ENCODE measurements at places on chromosomes 11 and 22.
A peak's percentile ranks its signal among the peaks of the same experiment; 100 is the strongest.

DNA sequence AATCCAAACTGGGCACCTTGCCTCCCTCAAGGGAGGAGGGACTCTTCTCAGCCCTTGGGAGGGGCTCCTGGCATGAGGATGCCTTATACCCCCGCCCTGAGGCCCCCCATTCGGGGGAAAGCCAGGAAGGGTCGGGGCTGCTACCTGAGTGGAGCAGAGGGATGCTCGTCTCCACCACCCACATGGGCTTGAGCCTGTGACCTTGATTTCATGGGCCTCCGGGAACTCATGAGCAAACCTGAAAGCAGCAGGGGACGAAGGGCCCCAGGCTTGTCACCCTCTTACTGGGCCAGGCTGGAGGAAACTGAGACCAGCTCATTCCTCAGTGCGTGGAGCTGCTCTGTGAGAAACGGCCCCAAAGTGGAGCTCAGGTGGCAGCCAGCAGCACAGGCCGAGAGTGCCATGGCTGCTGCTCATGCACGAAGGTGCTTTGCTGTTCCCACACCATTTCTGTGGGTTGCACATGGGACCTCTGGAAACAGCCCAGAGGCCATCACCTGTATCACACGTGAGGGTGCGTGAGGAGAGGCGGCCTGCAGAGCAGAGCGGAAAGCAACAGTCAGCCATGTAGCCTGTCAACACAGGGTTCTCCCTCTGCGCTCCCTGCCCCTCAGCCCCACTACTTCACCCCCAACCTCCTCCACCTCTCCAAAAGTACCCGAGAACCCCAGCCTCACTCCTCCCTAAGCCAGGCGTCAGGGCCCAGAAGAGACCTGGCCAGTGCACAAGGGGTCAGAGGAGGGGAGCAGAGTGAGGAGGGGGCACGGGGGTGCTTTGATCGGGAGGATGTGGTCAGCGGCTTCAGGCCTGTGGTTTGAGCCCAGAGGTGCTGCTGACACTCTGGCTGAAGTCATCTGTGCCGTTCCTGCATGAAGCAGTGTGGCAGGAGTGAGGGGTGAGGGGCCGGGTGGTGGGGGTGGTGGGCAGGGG, 14.1 kb upstream of the IL2RB start:
- no peak for DNase-seq

- no peak for DNase-seq
Measured at GRCh38 chr11:2834503-2835273, 50.9 kb downstream of the CDKN1C start.

DNA sequence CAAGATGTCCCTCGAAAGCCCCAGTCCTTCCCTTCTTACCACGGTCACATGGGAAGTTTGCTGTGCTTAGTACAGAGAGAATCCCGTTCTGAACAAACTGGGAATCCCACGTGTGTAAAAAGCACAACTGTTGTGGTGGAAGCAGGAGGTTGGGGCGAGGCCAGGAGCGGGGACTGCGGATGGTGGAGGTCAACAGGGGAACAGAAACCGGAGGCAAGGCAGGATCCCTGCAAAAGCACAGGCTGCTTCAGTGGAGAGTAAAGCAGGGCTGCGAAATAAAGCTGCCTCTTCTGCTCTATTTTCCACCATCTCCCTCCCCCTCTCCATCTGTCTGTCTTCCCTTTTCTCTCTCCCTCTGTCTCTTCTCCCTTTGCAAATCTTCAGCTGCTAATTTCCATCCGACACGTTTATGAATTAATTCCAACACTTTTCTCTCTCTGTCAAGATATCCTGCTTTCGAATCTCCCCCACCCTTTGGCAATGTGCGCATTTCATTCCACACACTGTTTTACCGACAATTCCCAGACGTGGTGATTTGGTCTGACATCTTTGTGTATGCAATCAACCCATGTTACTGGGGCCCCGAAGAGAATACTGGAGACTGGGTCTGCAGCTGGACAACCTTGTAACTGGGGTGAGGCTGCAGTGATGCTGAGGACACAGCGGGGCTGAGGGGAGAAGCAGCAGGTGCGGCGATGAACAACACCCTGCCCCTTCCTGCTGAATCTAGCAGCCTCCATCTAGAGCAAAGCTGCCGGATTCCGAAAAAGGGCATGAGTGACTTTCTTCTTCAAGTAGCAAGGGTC, 571.8 kb downstream of the OPCML start:
- no peak for DNase-seq

DNA sequence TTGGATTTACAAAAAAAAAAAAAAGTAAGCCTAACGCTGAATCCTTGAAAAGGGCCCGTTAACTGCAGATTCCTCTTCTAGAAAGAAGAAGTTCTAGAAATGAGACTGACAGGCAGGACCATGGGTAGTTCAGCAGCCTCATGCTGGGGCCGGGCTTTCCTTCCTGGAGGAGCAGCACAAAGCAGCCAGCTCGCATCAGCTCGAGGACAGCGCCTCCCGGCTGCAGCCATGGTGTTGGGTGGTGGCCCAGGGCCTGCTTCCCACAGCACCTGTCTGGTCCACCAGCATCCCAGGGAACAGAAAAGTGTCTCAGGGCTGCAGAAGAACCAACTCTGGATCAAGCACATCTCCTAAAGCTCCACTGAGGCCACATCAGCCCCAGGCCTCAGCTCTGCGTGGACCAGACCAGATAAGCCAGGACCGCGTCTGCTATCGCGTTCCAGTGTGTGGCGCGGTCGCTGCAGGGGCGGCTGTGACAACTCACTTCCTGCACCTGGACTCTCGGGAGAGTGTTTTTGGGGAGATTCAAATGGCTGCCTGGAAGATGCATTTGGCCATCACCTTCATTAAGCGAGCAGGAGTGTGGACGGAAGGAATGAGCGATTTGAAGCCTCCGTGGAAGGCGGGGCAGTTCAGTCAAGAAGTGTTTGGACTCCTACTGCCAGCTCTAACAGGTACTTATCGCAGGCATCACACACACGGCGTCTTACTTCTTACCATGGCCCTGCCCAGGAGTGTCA, 53.5 kb downstream of the MYH9 start:
- no peak for DNase-seq

GRCh38 chr11:36609383-36609782, 11.3 kb upstream of the RAG2 start:
- no peak for DNase-seq

DNA sequence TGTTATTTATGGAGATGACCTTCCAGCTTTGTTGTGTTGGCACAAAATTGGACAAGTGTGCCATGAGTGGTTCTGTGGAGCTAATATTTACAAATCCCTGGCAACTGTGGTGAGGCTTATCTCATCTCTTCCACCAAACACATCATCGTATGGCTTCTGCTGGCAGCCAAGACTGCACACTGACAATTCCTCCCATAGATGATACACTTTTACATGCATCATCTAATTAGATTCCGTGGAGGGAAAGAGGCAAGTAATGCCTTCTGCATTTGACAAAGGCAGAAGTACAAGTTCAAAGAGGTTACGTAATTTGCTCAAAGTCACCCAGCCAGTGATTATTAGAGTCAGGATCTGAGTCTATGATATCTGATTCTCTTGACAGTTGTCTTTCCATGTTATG, 62.7 kb upstream of the KIRREL3 start:
- no peak for DNase-seq

- DNase-seq: no peak
Measured at GRCh38 chr11:26227301-26227746, 104.6 kb upstream of the ANO3 start.

DNA sequence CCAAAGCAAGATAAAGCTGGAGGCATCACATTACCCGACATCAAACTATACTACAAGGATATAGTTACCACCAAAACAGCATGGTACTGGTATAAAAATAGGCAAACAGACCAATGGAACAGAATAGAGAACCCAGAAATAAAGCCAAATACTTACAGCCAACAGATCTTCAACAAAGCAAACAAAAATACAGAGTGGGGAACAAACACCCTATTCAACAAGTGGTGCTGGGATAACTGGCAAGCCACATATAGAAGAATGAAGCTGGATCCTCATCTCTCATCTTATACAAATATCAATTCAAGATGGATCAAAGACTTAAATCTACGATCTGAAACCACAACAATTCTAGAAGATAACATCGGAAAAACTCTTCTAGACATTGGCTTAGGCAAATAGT, 50.0 kb upstream of the CLTCL1 start:
- DNase-seq: no peak

DNA sequence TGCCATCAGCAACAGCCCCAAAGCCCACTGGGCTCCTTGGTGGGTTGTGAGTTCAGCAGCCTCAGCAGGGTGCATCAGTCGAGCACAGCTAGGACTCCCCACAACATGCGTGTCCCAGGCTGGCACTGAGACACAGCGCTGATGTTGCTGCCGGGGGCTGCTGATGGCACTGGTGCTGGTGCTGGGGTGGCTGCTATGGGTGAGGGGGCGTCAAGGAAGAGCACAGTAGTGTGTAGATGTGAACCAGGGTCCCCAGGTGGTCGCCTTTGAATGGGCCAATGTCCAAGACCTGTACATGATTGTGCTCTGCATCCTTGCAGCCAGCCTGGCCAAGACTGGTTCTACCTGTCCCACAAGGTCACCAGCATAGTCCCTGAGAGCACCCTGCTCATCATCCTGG, 121.3 kb upstream of the SERPIND1 start:
- no peak for DNase-seq

DNA sequence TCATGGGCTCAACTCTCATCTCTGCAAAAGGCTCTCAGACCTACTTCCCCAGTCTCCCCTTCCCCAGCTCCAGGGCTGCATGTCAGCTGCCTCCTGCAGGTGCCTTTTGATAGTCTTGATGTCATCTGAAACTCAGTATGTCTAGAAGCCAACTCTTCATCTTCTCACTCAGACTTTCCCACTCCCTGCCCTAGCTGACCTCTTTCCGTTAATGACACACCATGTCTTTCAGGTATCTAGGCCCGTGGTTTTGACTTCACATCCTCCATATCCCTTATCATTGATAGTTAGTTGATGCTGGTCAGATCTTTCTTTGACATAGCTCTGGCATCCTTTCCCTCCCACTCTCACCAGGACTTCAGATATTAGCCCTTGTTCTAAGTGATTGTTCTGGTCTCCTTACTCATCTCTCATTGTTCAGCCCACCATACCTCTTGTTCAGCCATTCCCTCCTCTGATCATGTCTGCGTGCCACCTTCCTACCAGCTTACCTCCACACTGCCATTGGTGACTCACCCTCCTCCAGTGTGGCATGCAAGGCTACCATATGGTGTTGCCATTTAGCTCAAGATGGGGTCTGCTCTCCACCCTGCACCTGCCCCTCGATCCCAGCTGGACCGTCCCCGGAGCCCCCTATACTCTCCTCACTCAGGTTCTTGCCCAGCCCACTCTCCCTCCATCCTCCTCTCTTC, 18.4 kb downstream of the TTC12 start:
- no peak for DNase-seq

- peak; percentile 66 for DNase-seq
Measured at GRCh38 chr22:19756288-19757128, 4.1 kb upstream of the TBX1 start.

DNA sequence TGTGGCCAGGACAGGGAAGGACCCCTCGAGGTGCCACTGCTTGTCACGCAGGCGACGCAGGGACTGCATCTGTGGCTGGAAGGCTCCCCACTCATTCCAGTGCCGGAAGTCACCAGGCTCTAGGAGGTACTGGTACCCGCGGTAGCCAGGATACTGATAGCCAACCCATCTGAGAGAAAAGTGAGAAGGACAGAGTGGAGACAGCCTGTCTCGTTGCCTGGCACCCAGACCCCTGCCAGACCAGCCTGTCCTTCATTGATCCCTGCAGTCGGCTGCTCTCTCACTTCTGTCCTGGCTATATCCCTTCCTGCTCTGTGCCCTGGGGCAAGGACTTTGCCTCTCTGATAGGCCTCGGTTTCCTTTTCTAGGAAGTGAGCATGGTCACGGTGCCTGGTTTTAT, 9.6 kb upstream of the TPST2 start:
- no peak for DNase-seq

DNA sequence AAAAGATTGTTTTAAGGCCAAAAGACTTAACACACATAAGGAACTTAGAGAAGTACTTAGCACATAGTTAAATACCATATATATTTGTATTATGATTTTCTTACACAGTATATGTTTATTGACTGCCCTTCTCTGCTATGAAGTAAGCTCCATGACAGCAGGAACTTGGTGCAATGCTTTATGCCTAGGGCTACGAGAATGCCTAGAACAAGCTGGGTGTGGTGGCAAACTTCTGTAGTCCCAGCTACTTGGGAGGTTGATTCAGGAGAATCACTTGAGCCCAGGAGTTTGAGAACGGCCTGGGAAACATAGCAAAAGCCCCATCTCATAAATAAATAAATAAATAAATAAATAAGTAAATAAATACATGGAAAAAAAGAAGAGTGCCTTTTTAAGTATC, 1.9 kb downstream of the SLC5A12 start:
- DNase-seq: no peak

- DNase-seq: no peak
Measured at GRCh38 chr22:45181240-45181639, 17.5 kb downstream of the NUP50 start.

- no peak for DNase-seq
Measured at GRCh38 chr11:10529279-10529678, 11.7 kb downstream of the RNF141 start.

GRCh38 chr22:29780748-29781676, 13.8 kb downstream of the UQCR10 start:
- DNase-seq: no peak

DNA sequence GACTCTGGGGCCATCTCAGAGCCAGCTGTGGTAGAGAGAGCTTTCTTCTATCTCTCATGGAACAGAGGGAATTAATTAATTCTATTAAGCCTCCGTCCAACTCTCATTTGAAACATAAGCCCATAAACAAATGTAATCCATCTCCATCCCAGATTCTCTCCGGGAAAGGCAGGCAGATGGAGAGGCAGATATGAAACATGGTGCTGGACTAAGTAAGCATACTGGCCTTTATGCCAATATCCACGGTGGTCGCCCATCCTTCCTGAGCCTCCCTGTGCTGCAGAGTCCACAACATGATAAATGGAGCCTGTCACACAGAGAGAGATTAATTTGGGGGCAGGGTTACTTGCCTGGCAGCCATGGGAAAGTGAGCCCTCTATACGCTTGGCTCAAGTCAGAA, 44.8 kb downstream of the PRR5L start:
- DNase-seq: no peak

DNA sequence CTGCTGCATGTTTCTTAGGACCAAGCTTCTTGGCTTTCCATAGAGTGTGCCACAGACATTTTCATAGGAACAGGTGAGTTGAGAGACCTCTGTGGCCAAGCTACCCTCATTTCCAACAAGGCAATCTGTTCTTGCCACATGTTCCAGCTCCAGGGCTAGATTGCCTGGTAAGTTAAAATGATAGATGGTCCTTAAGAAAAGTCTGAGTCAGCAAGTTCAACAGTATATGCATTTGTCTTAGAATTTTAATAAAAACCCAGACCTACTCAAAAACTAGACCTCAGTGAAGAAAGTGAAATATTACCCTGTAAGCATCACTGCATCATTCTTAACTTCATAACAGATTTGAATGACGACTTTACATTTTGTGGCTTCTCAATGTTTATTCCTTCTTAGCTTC, 1123.6 kb downstream of the DLG2 start:
- DNase-seq: no peak
